ENCODE measurements at places on chromosomes 12 and 14. TPM values are rescaled to one million over a fixed set of nuclear protein-coding genes. Genes with fewer than 3 reads are reported as not detected.
A peak's percentile ranks its signal among the peaks of the same experiment; 100 is the strongest.

The CAPS2 gene
- total RNA-seq: 3.1 TPM

GRCh38 chr12:65152596-65152995 is 16.8 kb upstream of the LEMD3 start:
- no peak for DNase-seq

The PAPOLA gene
- total RNA-seq: 89.7 TPM

- DNase-seq: no peak
Measured at GRCh38 chr12:115946867-115947695, 330.4 kb downstream of the MED13L start.

The STON2 gene
- total RNA-seq: 30.0 TPM

The AQP2 gene
- not detected for total RNA-seq

The A2M gene
- 1,731 TPM for total RNA-seq

DNA sequence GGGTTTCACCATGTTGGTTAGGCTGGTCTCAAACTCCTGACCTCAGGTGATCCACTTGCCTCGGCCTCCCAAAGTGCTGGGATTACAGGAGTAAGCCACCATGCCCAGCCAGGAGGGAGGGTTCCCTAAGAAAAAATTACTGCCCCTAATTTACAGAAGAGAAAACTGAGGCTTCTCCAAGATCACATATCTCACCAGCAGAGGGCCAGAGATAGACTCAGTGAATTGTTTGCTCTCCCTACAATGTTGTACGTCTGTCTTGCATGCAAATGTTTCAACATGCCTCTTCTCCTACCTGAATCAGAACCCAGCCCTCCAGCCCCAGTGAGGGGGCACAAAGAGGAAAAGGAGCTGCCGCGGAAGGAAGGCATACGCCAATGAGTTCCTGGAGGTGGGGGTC is 48.3 kb upstream of the TMEM263 start:
- no peak for DNase-seq

- DNase-seq: peak; percentile 4
Measured at GRCh38 chr14:88179716-88180115, 143.4 kb downstream of the KCNK10 start.

DNA sequence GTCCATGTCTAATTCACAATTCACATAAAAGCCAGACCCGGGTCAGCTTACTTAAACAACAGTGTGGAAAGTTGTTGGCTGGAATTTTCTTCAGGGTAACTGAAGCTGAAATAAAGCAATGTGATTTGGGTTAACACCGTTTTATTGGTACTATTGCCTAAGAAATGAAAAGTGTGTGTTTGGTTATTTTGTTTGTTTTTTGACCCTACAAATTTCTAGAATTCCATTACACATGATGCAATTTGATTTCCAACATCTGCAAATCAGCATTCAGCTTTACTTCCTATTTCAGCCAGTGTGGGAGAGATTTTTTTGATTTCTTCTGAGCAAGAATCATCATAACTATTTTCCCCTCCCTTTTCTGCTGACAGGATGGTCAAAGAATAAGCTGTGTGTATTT is 45.7 kb upstream of the CLMN start:
- DNase-seq: no peak

The TBX5 gene
- total RNA-seq: not detected

DNA sequence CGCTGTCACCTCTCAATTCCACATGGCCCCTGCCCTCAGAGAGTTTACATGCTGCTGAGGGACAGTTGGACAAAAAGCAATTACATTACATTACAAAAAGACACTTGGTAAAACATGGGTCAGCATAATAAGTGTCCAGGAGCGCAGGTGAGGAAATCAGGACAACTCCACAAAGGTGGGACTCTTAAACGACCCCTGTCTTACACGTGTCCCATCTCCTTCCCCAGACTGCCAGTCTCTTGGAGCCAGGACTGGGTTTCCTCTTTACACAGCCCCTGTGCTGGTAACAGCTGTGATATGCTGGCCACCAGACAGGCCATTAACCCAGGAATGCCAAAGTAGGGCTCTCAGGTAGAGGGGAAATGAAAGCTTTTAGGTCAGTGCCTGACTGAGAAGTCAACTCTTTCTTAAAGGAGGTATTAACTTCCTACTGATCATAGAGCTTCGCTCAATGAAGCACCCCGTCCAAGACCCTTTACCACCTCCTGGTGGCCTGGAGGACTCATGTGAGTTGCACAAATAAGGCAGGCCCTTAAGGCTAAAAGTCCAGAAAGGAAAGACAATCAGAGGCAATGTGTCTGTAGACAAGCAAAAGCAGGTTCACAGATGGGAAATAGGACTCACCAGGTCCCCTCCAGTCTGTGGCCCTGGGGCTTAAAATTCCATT is 55.5 kb downstream of the ANO2 start:
- DNase-seq: no peak

DNA sequence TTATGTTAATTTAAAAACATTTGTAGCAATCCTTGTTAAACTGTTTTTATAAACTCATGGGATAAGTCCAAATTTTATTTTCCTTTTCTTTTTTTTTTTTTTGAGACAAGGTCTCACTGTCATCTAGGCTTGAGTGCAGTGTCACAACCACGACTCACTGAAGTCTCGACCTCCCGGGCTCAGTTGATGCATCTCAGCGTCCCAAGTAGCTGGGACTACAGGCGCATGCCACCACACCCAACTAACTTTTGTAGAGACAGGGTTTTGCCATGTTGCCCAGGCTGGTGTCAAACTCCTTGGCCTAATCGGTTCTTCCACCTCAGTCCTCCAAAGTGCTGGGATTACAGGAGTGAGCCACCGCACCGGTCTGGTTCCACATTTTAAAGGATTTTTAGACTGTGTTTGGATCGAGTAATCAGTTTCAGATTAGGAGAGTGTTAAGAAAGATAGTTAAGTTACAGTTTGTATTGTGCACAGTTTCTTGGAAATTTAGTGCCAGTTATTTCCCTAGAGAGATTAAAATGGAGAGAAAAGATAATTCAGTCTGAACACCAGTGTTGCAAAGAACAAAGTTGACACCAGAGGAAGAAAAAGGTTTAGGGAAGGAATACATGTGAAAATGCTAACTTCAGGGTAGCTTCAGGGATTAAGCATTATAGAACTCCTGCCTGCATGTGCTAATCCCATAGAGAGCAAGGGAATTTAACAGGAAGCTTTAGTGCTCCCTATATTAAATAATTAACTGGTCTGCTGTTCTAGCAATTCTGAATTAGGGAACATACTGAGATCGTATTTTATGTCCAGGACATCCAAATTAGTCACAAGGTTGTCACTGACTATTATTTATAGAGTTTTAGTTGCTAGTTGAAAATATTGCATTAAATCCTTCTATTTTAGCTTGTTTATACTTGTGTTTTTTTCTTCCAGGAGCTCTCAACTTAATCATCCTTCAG is 10.1 kb downstream of the RAP1B start:
- no peak for DNase-seq

DNA sequence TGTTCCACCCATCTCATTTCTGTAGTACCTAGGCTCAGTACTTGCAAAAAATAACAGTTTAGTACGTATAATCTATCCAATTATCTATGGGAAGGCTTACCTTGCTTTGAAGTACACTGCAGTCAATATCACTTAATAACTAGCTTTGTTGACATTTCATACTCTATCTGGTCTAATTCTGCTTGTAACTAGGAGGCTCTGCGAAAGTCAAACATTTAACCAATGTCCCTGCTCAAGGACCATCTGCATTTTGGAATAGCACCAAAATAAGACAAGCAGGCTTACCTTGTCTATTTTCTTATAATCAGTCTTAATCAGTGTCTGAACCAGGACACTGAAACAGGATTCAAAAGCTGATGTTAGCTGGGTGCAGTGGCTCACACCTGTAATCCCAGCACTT is 39.9 kb downstream of the SLC25A47 start:
- no peak for DNase-seq

DNA sequence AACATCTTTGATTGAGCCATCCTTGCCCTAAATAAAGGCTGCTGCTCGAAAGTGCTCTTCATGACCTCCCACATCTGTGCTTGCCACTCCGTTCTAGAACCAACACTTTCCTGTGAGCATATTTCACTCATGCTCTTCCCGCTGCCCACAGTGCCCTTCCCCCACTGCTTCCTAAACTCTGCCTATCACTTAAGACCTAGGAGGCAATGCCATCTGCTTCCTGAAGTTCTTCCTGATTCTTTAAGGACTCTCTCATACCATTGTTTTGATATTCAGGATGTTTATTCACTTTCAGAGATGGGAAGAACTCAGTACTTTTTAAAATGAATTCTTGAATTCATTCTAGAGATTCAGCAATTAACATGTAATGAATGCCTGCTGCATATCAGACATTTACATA is 49.9 kb downstream of the ZFYVE21 start:
- DNase-seq: no peak

The KRT80 gene
- 0.05 TPM for total RNA-seq

DNA sequence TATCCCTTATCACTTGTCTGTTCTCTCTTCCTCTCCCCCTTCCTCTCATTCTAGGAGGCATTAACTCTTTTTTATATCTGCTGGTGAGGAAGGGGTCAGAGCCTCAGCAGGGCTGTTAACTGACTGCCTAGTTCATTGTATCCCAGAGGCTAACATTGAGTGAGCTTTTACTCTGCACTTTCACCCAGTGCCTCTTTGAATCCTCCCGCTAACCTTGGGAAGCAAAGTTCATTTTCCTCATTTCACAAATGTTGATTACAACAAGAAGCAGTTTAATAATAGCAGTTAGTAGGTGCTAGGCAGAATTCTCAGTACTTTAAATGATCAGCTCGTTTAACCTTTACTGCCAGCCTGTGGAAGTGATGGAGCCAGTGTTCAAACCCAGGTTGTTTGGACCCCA is 75.5 kb downstream of the POLR3B start:
- DNase-seq: no peak

- DNase-seq: peak; percentile 77
Measured at GRCh38 chr14:64294672-64295413, 672 bp upstream of the ESR2 start.

GRCh38 chr14:74861734-74862090 is 14.2 kb downstream of the PROX2 start:
- DNase-seq: no peak

- no peak for DNase-seq
Measured at GRCh38 chr14:96285667-96286066, 29.7 kb downstream of the BDKRB1 start.

DNA sequence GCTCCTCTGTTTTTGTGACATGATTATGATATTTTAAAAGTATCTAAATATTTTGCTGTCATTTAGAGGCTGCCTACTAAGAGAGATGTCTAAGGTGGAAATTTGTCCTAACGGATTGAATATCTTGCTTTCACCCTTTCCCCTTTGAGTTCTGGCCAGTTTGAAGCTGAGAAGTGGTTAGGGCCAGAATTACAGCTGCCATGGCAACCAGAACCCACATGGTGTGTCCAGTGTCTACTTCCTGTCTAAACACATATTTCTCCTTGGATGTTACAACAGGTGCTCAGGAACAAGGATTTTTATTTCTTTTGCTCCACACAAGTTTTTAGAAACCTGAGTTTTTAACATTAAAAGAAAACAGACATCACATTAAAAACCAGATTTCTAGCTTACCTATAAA is 335.1 kb upstream of the OR4E1 start:
- DNase-seq: no peak

DNA sequence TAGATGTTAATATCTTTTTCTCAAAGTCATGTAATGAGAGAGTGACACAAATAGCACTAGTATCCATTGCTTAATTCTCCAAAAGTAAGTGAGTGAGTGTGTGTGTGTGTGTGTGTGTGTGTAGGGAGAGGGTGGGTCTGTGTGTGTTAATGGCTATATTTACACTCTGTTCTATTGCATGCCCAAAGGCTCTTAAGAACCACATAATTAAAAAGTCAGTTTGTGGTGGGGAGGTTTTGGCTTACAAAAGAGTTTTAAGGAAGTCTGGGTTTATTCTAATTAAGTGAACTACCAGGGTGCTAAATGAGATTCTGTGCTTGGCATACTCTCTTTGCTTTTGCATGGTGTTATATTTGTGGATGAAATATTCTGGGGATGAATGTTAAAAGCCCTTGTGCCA is 1897.6 kb upstream of the FLRT2 start:
- no peak for DNase-seq

DNA sequence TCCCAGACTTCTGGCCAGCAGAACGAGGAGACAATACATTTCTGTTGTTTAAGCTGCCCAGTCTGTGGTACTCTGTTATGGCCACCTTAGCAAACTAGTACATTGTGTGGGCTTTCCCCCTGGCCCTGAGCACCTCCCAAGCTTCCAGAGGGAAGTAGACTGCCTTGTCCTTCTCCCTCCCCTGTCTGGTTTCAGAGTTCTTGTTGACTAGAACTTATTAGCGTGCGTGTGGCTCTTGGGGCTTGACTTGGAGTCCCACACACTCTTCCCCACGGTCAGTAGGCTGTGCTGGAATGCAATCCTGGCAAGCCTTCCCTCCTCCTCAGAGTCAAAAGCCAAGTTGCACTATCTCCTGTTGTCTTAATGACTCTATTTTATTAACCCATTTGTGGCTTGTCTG is 27.7 kb downstream of the FBLN5 start:
- DNase-seq: no peak

GRCh38 chr12:101759396-101760047 is 20.3 kb upstream of the SYCP3 start:
- DNase-seq: no peak

GRCh38 chr12:110373425-110373824 is 30.1 kb downstream of the ANAPC7 start:
- no peak for DNase-seq

The SLC6A15 gene
- total RNA-seq: not detected

- DNase-seq: no peak
Measured at GRCh38 chr12:562634-563033, 100.6 kb downstream of the NINJ2 start.

DNA sequence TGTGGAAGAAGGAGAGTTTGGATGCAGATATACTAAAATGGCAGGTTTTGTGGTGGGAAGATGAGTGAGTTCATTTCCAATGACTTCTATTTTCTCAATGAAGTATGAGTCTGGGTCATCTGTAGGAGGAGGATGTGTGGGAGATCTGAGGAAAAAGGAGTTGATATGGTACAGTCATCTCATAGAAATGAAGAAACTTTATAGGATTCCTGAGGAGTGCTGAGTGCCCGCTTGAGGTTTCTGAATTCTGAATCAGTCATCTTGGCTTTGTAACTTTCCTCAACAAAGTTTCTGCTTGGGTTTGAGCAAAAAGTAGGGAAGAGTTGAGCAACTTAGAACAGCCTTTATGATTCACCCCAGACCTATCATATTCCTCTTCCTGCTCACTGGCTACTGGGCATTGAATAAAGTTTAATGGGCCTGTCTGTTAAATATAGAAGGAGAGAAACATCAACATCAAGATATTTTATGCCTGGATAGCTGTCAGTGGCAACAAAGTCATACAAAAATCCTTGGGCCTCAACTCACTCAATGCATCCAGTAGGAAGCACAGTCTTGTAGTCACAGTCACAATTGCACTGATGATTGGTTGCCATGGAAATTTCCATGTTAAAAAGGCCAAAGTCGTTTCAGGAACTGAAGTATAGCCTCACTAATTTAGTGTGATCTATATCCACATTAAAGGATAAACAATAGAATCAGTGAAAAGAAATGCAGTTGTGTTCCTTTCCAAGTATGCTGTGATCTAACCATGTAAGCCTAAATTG is 284.7 kb downstream of the DUSP6 start:
- DNase-seq: no peak

The SLC24A4 gene
- 0.23 TPM for total RNA-seq

Data from liver (tissue), 10 donors.